Right atrium auricular region (tissue), 2 donors: ENCODE measurements at places on chromosomes 5 and 9. TPM values are rescaled to one million over a fixed set of nuclear protein-coding genes. Genes with fewer than 3 reads are reported as not detected.

GRCh38 chr9:37679649-37680402 lies 29.1 kb downstream of the FRMPD1 start:
- DNase-seq, result no peak
- H3K36me3 ChIP-seq, result no peaks in the 10 kb centered on the region
- H3K4me1 ChIP-seq, result peaks cover 10% of the 10 kb centered on the region
- no peak overlapping the region for H3K27ac ChIP-seq

DNA sequence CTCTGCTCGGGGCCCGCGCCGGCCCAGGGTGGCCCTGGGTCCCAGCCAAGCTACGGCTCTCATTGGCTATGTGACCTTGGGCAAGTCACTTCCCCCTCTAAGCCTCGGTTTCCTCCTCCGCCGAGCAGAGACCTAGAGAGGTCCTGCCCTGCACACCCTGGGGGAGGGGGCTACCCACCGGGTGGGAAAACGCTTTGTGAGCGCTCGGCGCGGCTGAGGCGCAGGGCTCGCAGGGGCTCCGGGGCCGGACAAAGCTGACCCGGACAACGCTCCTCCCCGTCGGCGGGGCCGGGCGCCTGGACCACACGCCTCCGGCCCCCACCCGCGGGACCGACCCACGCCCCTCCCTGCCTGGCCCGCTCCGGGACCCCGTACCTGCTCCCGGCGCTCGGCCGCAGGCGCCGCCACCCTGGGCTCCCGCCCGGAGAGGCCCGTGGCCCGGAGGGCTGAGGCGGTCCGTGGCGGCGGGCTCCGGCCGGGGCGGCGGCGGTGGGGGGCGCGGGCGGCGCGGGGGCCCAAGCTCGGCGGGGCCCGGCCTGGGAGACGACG lies 85.7 kb upstream of the MELK start:
- no peaks in the 10 kb centered on the region for H3K36me3 ChIP-seq
- no peaks in the 10 kb centered on the region for H3K27me3 ChIP-seq
- H3K4me1 ChIP-seq, result no peaks in the 10 kb centered on the region
- H3K27ac ChIP-seq, result peak overlapping the region; percentile 88
- peak overlapping the region; percentile 75 for H3K4me3 ChIP-seq

- H3K36me3 ChIP-seq, result peaks cover 34% of the 10 kb centered on the region
- no peaks in the 10 kb centered on the region for H3K4me1 ChIP-seq
- H3K27ac ChIP-seq, result no peak overlapping the region
- no peak overlapping the region for H3K4me3 ChIP-seq
- H3K27me3 ChIP-seq, result no peaks in the 10 kb centered on the region
Measured at GRCh38 chr5:110751902-110752762, 13.3 kb downstream of the SLC25A46 start.

- no peaks in the 10 kb centered on the region for H3K36me3 ChIP-seq
- no peaks in the 10 kb centered on the region for H3K27me3 ChIP-seq
- DNase-seq, result no peak
- H3K4me3 ChIP-seq, result no peak overlapping the region
Measured at GRCh38 chr9:124284940-124285441, 27.2 kb downstream of the NEK6 start.

DNA sequence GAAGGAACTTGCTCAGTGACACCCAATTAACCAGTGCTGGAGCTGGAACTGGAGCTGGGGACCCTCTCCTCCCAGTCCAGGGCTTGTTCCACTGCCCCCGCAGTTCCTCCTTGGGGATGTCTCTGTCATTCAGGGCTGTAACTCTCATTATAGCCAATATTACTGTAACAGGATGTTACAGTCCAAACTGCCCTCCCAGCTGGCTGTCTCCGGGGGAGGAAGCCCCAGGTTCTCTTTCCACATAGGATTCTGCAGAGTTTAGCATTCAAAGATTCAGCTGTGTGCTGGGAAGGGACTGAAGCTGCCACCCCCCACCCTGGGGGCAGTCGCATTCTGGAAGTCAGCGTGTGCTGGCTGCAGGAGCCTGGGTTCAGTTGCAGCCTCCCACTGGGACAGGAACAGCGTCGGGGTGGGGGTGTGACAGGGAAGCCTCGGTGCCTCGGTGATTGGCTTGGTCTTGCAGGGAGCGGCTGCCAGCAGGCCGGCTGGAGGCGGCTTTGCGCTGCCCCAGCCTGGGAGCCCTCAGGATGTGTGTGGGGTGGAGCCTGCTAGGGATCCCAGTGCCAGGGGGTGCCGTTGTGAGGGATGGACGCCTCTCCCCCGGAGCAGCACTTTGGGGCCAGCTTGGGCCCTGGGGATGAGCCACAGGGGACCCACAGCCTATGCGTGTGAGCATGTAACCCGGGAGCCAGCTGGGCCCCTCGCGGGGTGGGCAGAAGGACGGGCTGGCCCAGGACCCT lies 101.1 kb downstream of the RGS3 start:
- no peaks in the 10 kb centered on the region for H3K4me1 ChIP-seq
- peak overlapping the region; percentile 88 for H3K27ac ChIP-seq
- DNase-seq, result peak; percentile 79
- H3K27me3 ChIP-seq, result no peaks in the 10 kb centered on the region
- peak overlapping the region; percentile 47 for H3K4me3 ChIP-seq

DNA sequence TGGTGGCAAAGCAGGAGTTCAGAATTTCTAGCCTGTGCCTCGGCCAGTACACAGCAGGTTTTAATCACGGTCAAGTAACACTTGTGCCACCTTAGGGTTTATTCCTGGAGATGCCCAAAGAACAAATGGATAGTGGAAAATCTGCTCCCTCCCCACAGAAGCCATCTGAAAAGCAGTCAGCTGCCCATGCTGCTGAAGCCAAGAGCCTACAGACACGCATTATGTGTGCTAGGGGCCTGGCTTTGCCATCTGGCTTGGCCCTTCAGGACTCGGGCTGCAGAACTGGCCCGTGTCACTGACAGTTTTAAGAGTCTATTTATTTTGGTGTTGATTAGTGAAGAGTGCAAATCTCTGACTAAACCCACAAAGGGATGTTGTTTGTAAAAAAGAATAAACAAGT lies 11.1 kb downstream of the ARSB start:
- no peak overlapping the region for H3K27ac ChIP-seq
- no peaks in the 10 kb centered on the region for H3K36me3 ChIP-seq
- H3K4me1 ChIP-seq, result no peaks in the 10 kb centered on the region
- H3K27me3 ChIP-seq, result no peaks in the 10 kb centered on the region

DNA sequence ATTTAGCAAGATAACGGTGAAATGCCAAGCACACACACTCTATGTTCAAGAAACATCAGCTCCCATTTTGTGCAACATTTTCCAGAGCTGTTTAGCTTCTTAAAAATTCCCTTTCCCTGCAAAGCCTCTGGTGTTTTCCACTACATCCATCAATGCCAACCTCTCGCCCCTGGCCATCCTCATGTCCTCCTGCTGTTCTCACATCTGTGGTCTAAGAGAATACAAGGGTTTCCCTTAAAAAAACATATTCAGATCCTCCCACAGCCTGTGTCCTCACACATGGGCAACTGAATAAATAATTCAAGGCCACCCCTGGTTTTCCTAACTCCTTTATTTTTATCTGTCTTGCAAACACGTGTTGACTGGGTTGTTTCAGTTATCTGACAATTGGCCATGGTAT lies 70.3 kb downstream of the PAPPA start:
- H3K27me3 ChIP-seq, result no peaks in the 10 kb centered on the region
- no peak overlapping the region for H3K4me3 ChIP-seq
- DNase-seq, result no peak
- no peak overlapping the region for H3K27ac ChIP-seq

DNA sequence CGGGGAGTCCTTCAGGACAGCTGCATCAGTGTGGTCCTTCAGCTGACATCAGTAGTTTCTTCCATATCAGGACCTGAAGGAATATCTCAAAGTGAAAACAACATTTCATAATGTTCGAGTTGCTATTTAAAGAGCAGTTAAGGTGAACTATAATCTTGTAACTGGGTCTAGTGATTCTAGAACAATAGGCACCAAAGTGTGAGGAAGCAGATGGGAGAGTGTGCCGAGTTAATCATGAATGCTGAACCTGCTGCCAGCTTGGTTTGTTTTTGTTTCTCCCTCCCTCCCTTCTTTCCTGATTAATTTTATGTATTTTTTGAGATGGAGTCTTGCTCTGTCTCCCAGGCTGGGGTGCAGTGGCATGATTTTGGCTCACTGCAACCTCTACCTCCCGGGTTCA lies 3.6 kb upstream of the PTGR1 start:
- H3K4me3 ChIP-seq, result no peak overlapping the region
- no peak overlapping the region for H3K27ac ChIP-seq
- H3K4me1 ChIP-seq, result no peaks in the 10 kb centered on the region
- H3K36me3 ChIP-seq, result no peaks in the 10 kb centered on the region

Gene SLC25A2
- not detected for total RNA-seq

Gene NUTM2G
- total RNA-seq, result not detected

Gene AGXT2
- not detected for total RNA-seq

Gene MRPS2
- 72.5 TPM for total RNA-seq

Gene GABRA1
- total RNA-seq, result not detected
